ENCODE measurements at places on chromosomes 5 and 9.
A peak's percentile ranks its signal among the peaks of the same experiment; 100 is the strongest.

GRCh38 chr5:111530298-111530740, 18.0 kb upstream of the STARD4 start:
- DNase-seq, result peak; percentile 14

- no peak for DNase-seq
These were observed 36.8 kb downstream of the DENND1A start for GRCh38 chr9:123893115-123893514.

- no peak for DNase-seq
These were observed 30.1 kb upstream of the ZNF782 start for GRCh38 chr9:96884443-96884842.

DNA sequence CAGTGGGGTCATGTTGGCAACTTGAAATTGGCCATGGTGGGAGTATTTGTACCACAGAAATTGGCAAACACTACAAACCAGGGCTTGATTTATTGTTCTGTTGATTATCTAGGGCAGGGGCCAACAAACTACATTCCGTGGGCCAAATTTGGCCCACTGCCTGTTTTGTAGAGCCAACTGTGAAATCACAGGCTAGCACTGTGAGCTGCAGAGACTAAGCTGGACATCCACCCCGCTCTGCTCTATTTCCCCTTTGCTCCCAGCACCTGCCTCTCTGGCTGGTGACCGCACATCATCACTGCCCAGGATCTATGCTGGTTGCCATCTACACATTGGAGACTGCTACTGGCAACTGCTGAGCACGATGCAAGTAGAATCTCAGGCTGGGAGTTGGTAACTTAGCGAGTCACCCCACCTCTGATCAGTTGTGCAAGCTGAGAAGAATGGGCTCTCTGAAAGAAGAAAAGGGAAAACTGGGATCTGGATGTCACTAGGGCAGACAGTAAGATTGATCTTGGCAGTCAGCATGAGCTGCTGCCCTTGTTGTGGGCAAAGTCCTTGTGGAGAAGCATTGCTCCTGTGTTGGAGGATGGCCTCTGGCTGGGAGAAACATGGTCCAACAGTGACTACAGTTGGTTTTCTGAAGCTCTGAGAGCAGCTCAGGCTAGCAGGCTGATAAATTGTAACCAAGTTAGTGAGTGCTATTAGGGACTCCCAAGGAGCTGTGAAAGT, 144.7 kb upstream of the RAD23B start:
- DNase-seq, result no peak

- DNase-seq, result no peak
These were observed 314.7 kb downstream of the MLLT3 start for GRCh38 chr9:20307621-20308020.

DNA sequence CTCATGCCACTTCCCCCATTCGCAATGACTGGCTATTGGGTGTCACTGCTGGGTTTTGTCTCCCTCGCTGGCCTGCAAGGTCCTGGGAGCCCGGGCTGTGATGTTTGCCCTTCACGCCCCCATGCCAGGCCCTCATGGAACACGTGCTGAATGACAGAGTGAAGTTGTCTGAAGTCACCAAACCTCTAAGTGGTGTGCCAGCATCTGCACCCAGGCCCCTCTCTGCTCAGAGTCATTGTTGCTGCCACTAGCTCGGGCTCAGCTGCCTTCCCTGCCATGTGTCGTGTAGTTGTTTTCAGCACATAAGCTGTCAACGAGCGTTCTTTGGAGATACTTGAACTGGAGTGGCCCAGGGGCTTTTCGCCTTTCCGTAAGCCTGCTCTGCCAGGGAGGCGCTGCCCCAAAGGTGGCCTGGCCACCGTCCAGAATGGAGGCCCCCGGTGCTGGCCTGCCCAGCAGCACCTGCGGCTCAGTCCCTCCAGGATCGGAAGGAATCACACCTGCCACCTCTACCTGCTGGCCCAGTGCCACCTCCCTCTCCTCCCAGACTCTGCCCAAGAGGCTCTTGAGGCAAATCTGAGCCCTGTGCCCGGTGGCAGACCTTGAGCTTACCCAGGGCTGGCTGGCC, 250.1 kb downstream of the PBX3 start:
- DNase-seq, result no peak

GRCh38 chr9:20553558-20554149, 68.6 kb downstream of the MLLT3 start:
- no peak for DNase-seq

- no peak for DNase-seq
These were observed 4.3 kb upstream of the GPX3 start for GRCh38 chr5:151015974-151016587.

DNA sequence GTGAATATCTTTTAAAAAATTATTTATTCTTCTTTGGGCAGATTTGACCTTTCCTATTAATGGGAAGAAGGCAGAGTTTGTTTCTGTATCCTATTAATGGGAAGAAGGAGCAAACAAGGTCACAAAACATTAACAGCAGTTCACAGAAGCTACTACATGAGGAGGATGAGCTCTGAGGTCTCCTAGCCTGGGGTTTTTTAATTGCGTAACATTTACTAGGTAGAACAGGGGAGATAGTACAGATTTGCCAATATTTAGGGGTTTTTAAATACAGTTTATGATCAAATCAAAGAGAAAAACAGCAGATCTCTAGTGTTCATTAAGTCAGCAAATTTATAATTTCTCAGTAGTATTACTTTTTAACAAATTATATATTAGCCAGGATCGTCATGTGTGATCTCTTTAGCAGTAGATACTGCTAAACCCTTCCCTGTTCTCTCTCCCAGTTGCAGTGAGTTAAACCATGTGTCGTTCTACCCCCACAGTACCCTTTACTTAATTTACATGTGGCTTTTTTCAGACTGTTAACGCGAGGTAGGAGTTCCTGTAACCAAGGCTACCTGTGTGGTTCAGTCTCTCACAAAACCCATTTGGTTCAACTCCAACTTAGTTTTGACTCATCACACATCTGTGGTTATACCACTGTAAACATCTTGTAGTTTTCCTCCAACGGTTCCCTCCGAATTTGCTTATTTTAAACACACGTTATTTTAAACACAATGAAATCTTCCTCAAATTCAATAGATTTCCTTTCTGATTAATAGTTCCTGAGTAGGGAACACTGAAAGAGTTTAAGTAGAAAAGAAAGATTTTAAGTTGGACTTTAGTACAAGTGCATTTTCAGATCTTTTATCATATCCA, 13.3 kb downstream of the SLC25A46 start:
- no peak for DNase-seq

- no peak for DNase-seq
These were observed 1.6 kb downstream of the TMEM245 start for GRCh38 chr9:109117856-109118807.

DNA sequence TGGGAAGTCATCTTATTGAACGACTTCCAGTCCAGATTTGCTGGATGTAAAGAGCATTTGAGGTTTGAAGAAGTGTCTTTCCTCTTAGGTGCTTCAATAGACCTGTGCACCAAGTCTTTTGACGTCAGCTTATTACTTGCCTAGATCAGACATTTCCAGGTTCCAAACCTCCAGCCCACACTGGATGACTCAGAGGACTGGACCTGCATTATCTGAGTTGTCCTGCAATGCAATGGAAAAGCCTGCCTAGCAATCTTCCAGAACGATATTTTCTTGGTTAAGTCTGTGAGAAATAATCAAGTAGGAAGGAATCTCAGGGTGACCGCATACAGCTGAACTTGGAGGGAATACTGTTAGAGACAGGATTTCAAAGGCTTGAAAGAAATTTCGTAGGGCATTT, 147.2 kb upstream of the MOCS2 start:
- no peak for DNase-seq

DNA sequence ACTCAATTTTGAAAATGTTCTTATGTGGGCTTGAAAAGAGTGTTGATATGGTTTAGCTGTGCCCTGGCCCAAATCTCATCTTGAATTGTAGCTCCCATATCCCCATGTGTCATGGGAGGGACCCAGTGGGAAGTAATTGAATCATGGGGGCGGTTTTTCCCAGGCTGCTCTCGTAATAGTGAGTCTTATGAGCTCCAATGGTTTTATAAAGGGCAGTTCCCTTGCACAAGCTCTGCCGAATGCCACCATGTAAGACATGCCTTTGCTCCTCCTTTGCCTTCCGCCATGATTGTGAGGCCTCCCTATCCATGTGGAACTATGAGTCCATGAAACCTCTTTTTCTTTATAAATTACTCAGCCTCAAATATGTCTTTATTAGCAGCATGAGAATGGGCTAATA, 71.0 kb downstream of the USP20 start:
- no peak for DNase-seq

DNA sequence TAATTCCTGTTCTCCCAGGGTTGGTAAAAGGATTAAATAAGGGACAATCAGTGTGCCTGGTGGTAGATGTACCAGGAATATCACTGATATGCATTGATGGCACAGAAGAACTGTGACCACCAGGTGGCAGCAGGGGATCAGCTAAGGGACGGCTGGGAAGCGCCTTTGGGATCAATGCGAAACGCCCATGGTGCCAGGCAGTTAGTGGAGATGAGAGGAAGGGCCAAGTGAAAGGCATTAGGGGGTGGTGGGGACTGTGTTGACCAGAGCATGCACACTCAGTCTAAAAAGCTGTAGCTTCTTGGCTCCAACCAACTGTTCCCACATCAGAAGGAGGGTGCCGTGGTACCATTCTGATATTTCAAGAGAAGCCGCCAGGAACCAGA, 55.6 kb downstream of the ARHGEF37 start:
- DNase-seq, result peak; percentile 9

DNA sequence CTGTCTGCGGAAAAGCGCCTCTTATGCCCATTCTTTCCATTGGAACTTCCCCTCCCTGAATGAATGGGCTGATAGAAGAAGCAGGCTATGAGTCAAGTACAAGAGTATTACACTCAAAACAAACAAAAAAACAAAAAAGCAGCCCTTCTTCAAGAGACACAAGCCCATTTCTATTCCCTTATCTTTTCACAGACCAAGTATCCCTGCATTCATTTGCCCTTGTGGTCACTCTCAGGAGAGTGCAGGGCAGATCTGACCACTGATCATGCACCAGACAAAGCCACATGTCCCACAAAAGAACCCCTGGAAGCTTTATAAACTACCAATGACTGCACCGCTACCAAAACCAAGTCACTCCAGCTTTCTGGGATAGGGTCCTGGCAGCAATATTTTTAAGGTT, 262.5 kb upstream of the TAS2R1 start:
- no peak for DNase-seq

DNA sequence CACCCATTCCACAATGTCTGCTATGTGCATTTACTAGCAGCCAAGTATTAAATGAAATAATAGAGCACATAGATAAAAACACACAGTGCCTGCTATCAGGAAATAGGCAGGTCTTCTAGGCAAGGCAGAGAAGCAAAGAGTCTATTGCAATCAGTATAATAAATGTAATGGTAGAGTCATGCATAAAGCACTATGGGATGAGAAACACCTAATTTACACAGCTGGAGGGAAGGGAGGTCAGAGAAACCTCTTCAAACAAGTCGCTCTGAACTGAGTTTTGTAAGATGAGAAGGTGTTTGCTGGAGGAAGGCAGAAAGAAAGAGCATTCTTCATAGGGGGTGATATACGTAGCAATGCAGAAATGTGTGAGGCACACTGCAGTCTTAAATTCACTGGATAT, 341.0 kb upstream of the DMAC1 start:
- no peak for DNase-seq

DNA sequence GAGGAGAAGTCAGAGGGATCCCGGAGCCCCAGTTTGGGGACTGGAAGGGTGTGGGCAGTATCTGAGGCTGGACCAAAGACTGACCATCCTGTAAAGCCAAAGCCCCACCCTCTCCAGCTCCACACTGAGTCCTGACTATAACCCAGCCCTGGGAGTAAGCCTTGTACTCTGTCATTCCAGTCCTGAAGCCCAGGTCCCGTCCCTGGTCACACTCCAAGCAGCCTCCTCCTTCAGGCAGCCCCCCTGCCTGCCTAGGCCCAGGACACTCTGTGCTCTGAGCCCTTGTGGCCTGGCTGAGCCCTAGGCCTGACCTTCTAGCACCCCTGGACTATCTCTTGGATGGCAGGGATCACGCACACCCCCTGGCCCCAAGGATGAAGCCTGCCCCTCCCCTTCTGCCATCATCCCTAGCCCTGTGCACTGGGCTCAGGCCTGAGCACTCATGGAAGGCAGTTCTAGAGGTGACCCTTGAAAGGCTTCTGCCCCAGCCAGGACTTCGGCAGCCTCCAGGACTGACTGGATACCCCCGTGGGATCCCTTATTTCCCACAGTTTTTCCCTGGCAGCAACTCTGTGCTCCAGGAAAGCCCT, 28.0 kb upstream of the ENHO start:
- DNase-seq, result no peak

GRCh38 chr5:119340597-119341218, 15.1 kb upstream of the TNFAIP8 start:
- DNase-seq, result no peak

DNA sequence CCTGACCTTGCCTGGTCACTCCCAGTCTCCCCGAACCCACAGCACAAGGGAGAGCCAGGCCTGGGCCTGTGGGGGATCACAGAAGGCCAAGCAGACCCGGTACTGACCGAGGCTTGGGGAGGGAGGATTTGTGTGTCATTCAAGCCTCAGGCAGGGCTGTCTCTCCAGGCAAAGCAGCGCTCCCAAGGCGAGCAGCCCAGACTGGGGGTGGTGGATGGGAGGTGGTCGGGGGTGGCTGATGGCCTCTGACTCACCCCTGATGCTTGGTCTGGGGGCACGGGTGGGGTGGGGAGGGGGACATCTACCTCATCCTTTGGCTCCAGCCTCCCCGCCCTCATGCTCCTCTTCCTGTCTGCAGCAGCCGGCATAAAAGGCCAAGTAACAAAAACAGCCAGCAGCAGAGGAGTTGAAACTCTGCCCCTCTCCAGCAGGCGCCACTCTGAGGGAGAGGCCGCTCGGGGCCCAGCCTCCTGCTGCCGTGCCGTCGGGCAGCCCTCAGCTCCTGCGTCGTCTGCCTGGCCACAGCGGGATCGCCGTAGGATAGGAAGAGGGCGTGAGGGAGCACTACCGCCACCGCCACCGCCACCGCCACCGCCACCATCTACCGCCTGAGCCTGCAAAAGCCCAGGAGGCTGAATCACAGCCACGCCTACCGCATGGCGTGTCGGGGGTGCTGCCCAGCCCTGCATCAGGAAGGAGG, 166.0 kb downstream of the OLFM1 start:
- no peak for DNase-seq

DNA sequence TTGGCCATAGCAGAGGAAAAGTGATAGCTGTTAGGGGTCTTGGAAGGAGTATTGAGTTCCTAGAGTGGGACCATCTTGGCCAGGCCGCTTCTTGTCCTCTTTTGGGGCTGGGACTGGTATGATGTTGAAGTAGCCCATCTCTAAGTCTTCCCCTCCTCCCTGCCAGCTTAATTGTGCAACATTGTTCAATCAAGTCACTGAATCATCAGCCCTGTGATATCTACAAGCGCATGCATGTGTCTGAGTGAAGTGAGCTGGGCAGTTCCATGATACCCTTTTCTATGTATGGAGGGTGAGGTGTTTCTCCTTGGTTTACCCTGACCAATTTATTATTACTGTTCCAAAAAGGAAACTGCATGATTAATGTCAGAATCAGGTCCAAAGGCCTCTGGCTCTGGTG, 112.2 kb downstream of the C9orf152 start:
- no peak for DNase-seq

GRCh38 chr9:91489361-91489899, 65.8 kb upstream of the NFIL3 start:
- DNase-seq, result no peak

DNA sequence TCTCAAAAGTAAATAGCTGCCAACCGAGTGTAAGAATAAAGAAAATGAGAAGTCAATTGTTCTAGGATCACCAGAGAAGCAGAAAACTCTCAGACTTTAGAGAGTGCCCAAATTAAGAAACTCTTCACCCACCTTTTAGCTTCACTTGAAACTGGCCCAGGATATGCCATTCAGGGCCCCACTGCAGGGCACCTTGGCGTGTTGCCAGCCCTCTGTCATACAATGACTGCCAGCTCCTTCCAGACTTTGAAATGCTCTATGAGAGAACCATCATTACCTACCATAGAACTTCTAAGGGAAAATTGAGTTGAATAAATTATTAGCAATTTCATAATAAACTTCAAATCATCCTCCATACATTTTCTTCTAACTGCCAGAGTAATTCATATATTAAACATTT, 240.5 kb downstream of the CETN3 start:
- no peak for DNase-seq
